RCC 7860 (cell line): ENCODE measurements at places on chromosomes 12 and 14.

GRCh38 chr14:66662374-66662773, 154.4 kb downstream of the GPHN start:
- no peak for DNase-seq

DNA sequence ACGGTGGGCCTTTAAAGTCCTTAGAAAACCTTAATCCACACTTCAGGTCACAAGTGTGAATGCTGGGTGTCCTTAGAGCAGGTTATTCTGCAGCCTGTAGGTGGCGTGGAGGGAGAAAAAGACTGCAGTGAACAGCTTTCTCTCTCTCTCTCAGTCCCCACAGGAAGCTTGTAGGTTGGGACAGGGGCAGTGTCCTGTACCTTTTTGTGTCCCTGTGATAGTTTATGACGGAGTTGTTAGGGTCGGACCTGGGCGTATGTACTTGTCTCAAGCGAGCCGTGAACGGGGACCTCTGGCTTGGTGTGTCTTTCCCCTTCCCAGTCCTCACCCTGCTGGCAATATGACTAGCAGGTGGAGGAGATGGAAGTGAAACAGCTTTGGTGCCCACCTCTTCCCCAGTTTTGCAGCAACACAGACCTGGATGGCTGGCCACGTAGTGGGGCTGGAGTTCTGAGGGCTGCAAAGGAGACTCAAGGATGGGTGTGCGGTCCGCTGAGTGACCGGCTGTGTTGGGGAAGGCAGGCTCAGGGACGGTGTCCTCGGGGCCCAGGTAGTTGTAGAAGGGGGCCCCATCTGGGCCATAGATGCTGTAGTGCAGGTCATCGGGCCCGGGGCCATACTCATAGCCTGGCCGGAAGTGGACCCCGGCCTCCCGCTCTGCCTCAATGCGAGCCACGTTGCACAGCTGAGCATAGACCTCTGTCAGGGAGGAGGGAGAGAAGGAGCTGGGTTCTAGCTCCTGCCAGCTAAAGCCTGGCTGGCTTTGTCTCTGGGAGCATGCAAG, 8.9 kb downstream of the ISCA2 start:
- no peak for DNase-seq

DNA sequence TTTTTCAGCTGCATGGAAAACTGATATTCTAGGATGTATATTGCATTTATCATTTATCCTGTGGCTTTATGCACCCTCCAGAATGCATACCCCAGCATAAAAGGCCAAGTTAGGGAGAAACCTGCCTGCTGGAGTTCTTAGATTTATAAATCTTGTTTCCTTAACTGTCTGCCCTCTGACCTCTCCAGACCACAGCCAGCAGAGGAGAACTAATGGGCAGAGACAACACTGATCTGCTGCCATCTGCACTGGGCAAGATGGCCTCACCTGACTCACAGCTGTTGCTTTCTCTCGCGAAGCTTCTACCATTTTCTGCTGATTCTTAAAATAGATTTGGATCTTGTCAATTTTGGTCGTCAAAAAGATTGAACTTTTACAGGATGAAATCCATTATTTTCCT, 65.8 kb downstream of the PPP2R5C start:
- DNase-seq = no peak

DNA sequence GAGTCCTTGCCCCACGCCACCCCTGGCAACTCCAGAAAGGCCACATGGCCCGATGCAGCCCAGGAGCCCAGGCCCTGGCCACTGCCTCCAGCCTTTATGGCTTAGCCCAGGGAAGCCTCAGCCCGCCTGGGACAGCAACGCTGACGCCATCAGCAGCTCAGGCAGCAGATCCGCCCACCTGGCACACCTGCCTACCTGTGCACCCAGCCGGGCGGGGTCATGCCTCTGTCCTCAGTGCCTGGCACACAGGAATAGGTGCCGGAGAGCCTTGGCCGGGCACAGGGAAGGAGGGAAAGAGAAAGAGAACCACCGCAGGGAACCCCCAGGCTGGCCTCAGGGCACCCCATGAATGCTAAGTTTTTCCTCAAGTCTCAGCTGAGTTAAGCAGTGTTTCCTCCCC, 21.1 kb downstream of the BEGAIN start:
- no peak for DNase-seq

DNA sequence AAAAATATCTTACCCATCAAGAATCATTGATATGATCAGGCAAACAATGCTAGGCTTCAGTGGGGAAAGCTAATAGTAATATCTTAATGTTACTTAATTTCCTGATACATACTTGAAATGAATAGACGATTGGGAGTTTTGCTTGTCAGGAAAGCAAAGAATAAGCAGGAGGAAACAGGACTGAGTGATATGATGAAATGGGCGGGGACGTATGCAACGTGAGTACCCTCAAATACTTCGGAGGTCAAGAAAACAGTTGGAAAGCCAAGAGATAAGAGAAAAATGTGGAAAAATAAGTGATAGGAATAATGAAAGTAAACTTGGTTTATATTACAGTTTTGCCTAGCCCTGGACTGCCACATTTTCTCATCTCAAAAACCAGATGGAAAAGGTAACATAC, 49.2 kb downstream of the METTL25 start:
- DNase-seq = no peak

- no peak for DNase-seq
Observed at GRCh38 chr12:131911851-131912477, 17.1 kb upstream of the PUS1 start.

DNA sequence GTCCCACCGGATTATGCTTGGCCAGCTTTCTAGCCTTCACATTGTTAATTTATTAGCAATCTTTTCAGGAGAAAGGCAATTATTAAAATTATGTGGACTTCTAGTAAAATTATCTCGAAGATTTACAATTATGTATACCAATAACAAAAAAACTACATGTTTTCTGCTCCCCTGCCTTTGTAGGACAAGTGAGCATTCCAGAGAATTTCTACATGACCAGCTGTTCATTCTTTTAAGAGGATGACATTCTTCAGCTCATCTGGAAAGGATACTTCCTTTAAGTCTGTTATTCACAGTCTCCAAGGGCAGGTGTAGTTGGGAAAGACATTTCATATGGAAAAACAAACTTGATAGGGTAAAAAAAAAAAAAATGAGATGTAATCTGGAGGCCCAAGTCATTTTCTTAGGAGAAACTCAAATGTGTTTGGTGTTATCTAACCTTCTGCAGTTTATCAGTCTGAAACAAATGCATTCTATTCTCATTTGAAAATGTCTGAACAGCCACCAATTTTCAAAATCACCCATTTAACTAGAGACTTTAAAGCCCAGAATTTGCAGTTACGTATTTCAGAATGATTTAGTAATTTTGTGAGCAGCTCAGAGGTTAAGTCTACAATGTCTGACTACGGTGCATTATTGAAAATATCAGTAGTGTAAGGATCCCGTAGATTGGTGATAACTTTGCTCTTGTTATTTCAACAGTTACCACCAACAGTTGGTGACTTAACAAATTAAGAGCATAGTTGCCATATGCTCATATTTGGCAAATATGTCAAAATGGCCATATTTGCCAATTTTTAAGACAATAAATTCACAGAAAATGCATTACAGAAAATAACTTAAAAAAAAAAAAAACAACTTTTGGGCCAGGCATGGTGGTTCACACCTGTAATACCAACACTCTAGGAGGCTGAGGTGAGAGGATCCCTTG, 1.8 kb upstream of the PHLDA1 start:
- no peak for DNase-seq

DNA sequence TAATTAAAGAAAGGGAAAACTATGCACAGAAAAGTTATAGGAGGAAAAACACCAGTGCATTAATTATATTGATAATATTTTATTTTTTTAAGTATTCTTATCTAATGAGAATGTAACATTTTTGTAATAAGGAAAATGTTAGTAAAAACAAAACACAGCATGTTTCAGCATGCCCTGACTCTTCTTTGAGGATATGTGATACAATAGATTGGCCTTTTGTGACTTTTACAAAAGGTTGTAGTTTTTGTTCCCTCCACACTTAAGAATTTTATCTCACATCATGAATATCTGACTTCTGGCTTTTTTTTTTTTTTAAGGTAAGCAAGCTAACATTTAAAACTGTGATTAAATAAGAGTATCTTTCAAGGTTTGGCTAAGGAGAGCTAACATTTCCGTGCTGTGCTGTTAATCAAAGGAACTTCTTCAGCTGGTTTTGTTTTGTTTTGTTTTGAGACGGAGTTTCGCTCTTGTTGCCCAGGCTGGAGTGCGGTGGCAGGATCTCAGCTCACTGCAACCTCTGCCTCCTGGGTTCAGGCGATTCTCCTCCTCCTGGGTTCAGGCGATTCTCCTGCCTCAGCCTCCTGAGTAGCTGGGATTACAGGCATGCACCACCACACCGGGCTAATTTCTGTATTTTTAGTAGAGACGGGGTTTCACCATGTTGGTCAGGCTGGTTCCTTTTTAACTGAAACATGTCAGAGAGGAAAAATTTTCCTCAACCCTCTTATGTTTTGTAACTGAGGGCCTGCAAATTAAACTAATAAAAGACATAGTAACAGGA, 30.8 kb upstream of the RESF1 start:
- no peak for DNase-seq
